ENCODE measurements at places on chromosomes 1 and 21.

GRCh38 chr1:76274302-76274701 lies 199.8 kb downstream of the ST6GALNAC3 start:
- no peak for DNase-seq

DNA sequence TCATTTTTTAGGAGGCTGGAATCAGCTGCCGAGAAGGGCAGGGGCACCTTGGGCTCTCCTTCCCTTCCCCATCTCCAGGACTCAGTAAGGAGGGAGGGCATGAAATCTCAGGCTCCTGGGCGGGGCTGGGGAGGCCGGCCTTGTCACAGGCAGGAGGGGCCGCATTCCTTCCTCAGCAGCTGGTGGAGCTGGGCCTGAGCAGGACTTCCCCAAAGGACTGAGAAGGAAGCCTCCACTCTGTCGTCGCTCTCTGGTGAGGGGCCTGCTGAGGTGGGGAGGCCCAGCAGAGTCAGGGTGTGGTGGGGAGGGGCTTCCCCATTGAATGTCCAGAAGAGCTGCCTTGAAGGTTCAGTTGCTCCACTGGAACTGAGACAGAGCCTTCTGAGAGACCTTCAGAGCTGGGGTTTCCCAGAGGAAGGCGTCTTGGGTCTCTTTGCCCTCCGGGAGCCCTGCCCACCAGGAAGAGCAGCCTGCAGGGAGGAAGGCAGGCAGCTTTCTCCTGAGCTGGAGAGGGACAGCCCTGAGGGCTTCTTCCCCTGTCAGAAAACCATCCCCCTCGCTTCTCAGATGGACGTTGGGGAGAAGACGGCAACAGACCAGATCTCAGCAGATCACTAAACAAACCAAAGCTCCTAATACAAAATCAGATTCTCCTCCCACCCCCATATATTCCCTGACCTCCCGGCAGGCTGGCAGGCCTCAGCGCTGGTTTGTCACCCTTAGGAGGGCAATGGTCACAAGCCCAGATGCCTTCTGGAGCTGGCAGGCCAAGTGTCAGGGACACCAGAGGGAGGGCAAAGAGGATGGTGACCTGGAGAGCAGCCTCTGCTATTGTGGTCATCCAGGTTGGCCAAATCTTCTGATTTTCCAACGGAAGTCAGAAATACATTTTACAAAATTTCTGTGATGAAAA lies 10.7 kb downstream of the KCNA10 start:
- DNase-seq, result no peak

GRCh38 chr1:55214212-55214933 lies 791 bp downstream of the USP24 start:
- peak; percentile 67 for DNase-seq

GRCh38 chr1:84846387-84846786 lies 46.6 kb downstream of the LPAR3 start:
- no peak for DNase-seq

DNA sequence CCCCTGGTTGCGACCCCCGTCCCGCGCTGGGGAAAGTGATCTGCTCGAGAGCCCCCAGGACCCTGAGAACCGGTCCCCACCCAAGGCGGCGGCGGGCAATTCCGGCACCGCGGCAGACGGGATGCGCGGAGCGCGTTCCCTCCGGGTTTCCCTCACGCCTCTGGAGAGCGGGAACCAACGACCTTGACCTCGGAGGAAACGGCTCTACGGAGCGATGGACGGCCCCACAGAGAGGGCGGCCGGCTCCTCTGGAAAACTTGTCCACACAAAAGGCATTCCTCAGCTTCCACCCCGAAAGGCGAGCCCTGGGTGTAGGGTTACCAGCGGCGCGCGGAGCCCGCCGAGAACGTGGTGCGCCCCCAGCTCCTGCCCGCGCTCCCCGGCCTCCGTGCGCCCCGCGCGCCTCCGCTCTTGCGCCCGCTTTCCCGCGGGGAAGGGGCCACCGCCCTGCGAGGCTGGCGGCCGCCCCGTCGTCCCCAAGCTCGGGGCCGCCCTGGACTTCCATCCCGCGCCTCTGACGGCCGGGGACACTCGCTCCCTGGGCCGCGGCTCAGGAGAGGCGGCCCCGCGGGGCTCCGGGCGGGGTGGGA lies 391 bp upstream of the KIAA1614 start:
- no peak for DNase-seq

DNA sequence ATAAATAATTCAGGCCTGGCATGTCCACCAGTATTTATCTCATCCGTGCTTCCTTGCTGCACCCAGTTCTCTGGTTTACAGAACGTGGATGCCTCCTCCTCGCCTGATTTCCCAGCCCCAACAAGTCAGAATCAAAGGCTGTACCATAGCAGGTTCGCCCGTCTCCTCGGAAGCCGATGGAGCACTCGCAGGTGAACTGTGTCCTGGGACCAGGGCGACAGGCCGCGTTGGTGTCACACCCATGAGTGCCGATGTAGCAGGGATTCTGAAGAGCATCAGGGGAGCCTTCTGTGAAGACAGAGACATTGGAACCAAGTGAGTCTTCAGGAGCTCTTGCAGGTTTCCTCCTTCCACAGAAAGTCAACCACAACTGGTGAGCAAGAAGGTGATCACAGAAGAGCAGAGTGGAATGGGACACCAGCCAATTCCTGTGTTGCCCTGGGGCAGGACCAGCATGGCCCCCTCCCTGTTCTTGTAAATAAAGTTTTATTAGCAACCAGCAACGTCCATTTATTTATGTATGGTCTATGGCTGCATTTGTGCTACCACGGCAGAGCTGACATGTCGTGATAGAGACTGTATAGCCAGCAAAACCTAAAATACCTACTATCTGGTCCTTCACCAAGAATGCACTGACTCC lies 40.8 kb downstream of the NID1 start:
- no peak for DNase-seq

DNA sequence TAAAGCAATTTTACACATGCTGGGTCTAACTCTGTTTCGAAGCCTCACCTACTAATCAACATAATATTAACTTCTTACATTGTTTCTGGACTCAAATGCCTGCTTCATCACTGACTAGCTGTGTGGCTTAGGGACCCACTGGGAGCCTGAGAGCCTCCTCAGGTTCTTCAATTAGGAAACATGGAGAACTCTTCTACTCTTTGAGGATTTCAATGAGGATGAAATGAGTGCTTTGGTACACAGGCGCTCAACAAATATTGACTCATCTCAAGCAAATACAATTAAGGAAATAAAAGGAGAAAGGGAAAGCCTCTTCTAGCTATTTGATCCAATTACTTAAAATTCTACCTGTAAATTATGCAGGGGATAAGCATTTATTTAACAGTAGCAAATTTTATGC lies 84.4 kb upstream of the JAK1 start:
- no peak for DNase-seq

GRCh38 chr1:185342672-185343259 lies 25.7 kb upstream of the IVNS1ABP start:
- DNase-seq, result no peak

DNA sequence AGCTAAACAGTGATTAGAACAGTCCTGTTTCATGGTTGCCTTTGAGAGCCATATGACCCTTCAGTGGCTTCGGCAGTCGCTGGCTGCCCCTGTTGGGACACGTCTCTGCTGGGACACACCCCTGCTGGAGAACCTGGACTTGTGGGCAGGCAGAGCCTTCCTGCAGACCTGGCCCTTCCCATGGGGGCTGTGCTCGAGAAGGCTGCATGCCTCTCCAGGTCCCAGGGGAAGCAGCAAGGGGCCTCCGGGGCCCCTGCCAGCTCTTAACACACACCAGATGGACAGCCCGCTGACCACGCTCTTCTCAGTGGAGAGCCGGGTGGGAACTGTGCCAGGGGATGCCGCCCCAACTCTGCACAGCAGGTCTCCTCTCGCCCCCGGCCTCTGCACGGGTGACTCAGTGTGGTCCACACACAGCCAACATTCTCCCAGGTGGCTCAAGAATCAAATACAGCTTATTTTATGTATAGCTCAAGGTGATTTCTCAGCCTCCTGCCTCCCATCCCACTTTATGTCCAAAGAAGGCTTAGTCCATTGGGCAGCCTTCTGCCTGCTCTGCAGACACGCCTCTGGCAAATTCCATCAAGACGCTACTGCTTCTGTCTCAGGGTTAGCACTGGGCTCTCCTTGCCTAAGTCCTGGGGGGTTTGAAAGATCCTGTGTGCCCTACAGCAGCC lies 450.8 kb downstream of the KIF26B start:
- DNase-seq, result no peak

GRCh38 chr1:41615316-41615715 lies 130.8 kb upstream of the EDN2 start:
- no peak for DNase-seq

GRCh38 chr21:36183144-36183795 lies 26.6 kb downstream of the DOP1B start:
- DNase-seq, result no peak

DNA sequence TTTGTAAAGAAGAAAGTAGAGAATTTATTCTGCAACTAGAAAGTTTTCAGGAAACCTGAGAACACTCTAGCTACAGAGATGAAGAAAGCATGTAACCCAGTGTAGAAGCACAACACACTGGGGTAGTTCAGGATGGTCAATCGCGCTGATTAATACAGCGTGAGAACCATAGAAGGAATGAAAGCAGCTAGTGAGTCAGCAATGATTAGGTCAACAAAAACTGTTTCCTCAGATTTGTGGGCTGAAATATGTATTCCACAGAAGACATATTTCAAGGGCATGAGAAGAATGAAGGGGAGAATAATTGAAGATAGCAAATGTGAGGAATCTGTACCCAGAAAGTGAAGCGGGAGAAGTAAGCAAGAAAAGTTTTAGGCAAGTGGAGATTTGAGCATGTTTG lies 97.8 kb upstream of the ADGRL2 start:
- DNase-seq, result no peak

- peak; percentile 31 for DNase-seq
Measured at GRCh38 chr1:216119600-216119999, 303.6 kb downstream of the USH2A start.

- no peak for DNase-seq
Measured at GRCh38 chr21:41160036-41160435, 7.9 kb upstream of the BACE2 start.

- no peak for DNase-seq
Measured at GRCh38 chr1:202316186-202316585, 25.6 kb downstream of the UBE2T start.

DNA sequence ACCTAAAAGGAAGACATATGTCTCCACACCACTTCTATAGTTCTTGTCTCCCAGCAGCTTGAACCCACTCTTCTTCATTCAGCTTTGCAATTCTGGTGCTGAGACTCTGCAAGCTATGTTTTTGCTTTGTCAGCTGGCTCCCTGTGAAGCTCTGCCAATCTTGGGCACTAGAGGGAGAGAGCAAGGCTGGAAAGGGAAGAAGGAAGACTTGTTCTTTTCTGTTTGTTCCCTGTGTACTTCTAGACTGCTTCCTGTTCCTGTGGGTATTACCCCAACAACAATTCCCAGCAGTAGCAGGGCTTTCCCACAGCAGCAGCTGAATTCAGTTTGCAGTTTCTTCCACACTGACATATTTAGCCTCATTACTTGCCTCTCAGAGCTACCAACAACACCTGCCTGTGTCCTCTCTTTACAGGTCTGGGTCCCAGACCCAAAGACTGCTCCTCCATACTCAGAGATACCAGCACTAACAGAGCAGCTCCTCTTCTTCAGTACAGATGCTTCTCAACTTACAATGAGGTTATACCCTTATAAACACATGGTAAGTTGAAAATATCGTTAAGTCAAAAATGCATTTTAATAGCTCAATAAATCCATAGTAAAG lies 275.2 kb upstream of the NEGR1 start:
- no peak for DNase-seq

- peak; percentile 57 for DNase-seq
Measured at GRCh38 chr1:7539769-7540175, 231.3 kb upstream of the VAMP3 start.

DNA sequence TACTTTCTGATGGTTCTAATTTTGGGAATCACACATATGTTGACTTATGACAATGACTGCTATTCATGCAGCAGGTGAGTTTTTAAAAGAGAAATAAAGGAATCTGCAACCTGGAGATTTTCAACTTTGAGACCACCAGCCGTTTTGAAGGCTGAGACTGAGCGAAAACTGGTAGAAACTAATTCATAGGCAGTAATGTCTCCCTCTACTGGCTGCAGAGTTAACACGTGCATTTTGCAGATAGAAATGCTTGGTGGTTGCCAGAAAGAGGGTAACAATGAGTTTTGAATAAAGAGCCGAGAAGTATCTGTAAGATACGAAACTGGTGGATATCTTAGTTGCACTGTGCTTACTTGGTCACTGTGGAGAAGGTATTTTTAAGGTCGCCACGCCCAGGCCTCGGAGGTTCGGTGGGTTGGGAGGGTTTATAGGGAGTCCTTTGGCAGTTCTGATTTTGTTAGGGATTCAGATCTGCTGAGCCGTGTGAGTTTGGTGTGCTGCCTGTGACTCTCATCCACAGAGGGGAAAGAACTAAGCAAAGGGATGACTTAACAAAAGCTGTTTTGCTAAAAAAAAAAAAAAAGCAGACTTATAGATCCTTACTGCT lies 83.0 kb downstream of the RYR2 start:
- DNase-seq, result peak; percentile 37

GRCh38 chr1:7469255-7469938 lies 301.7 kb upstream of the VAMP3 start:
- DNase-seq, result no peak

DNA sequence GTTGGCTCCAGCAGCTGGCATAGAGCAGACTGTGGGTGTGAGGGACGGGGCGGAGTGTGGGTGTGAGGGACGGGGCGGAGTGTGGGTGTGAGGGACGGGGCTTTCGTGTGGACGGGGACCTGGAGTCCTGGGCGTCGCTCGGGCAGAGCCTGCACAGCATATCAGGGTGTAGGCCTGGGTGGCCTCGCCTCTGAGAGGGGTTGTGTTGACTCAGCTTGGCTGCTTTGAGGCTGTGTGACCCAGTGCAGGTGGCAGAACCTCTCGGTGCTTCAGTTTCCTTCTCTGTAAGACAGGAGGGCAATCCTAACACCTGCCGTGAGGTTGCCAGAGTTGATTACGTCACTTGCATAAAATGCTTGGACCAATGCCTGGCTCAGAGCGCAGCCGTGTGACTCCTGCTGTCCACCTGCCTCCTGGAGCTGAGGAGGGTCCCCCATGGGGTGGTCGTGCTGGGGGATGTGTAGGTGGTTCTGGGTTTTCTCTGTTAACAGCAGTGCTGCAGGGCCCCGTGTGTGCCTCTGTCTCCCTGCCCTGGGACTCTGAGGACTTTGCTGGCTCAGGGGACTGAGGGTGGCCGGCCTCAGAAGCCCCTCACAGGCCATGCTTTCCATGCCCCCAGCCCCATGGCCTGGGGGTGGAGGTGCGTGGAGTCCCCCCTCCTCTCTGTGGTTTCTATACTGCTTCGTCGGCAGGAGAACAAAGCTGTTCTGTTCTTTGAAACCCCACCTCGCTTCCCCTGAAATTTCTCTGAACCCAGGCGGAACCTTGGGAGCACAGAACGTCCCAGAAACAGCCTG lies 15.4 kb downstream of the PDXK start:
- no peak for DNase-seq

Measured in HEK293T (cell line).